Stimulated activated CD4-positive, alpha-beta T cell treated with anti-CD3 and anti-CD28 coated beads, Interleukin-15, amount 100 ng/mL, for 24 hours (primary cell): ENCODE measurements at places on chromosomes 16 and 17.

GRCh38 chr17:27538156-27538955, 82.1 kb downstream of the KSR1 start:
- no peak for DNase-seq

- DNase-seq = no peak
Observed at GRCh38 chr16:15960124-15960971, 10.9 kb downstream of the ABCC1 start.

DNA sequence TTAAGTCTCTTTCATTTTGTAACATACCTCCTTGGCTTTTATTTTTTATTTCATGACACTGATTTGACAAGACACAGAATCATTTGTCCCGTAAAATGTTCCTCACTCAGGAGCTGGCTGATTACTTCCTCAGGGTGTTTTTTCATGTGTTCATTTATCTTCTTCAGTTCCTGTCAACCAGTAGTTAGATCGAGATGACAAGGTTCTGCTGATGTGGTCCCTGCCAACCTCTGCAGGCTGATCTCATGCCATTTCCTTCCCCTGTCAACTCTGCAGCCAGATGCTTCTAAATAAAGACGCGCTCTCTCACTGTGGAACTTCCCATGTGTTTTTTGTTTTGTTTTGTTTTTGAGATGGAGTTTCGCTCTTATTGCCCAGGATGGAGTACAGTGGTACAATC, 8.1 kb upstream of the CXCL16 start:
- DNase-seq = no peak

GRCh38 chr16:49373504-49373903, at the start of gene C16orf78:
TSS of gene C16orf78 (plus strand) at chr16:49373804. CDS start at chr16:49373940, 136 bp downstream.
- DNase-seq = no peak
